Osteoblast (primary cell): ENCODE measurements at places on chromosomes 12 and 14. TPM values are rescaled to one million over a fixed set of nuclear protein-coding genes. Genes with fewer than 3 reads are reported as not detected.

DNA sequence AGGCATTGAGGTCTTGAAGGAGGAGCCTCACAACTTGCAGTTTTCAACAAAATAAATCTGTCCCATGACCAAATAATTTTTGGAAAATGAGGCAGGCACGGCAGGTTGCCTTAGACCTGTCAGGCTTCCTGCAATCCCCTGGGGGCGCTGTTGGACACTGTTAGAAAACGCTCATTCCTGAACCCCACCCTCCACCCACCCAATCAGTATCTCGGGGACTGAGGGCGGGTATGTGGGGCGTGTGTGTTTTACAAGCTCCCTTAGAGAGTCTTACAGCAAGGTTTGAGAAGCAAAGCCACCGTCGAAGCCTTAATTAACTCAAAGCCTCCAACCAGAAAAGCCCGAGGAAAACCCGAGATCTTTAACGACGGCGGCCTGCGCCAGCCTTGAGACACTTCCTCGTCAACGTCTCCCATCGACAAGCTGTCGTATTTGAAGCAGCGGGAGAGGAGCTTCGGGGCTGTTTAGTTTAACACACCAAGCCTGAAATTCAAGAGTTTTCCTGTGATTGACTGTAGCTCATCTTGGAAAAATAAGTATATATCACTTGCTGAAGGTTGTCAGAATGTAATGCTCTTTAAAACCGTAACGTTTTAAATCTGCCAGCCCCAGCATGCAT is 123.0 kb downstream of the GLT1D1 start:
- H3K4me3 ChIP-seq: no peak overlapping the region
- no peaks in the 10 kb centered on the region for H3K27me3 ChIP-seq
- no peaks in the 10 kb centered on the region for H3K36me3 ChIP-seq

Gene INHBE
- 0.88 and 3.3 TPM in 2 replicates for total RNA-seq

DNA sequence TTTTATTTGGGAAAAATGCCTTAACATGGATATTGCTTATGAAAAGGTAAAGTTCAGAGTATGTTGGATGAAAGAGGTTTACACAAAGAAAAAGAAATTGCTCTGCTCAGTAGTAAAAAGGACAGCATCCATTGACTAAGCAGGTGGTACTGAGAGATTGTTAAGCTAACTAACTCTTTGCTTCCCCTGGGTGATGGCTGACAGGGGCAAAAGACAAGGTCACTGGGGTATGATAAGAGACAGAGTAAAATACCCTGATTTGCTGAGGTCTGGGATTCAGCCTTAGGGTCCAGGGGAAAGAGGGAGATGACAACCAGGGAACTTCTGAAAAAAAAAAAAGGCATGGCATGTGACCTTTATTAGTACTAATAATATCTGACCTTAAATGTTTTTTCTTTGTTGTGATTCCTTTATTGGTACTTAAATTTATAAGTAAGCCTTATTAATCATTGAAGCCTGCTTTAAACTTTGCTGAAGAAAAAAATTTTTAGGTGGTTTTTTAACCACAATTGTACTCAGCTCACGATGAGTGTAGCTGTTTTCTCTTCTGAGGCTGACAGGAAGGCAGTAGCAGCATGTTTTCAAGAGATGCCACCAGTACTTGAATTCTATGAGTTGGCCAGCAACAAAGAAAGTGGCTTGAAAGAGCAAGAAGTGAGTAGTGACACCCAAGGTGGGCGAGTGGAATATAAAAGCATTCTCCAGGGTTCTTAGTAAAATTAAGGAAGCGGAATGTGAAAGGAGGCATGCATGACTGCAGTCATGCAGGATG is 43.7 kb upstream of the KITLG start:
- peaks cover 16% of the 10 kb centered on the region for H3K4me1 ChIP-seq
- no peak overlapping the region for H3K27ac ChIP-seq
- H3K36me3 ChIP-seq: no peaks in the 10 kb centered on the region

GRCh38 chr12:104630230-104630670 is 173.5 kb downstream of the CHST11 start:
- no peaks in the 10 kb centered on the region for H3K27me3 ChIP-seq
- no peaks in the 10 kb centered on the region for H3K36me3 ChIP-seq
- H3K4me1 ChIP-seq: peaks cover 10% of the 10 kb centered on the region
- no peak overlapping the region for H3K4me3 ChIP-seq

Gene ANKRD9
- total RNA-seq: 13.6 and 15.6 TPM in 2 replicates

Gene KRT78
- not detected in 2 replicates for total RNA-seq

DNA sequence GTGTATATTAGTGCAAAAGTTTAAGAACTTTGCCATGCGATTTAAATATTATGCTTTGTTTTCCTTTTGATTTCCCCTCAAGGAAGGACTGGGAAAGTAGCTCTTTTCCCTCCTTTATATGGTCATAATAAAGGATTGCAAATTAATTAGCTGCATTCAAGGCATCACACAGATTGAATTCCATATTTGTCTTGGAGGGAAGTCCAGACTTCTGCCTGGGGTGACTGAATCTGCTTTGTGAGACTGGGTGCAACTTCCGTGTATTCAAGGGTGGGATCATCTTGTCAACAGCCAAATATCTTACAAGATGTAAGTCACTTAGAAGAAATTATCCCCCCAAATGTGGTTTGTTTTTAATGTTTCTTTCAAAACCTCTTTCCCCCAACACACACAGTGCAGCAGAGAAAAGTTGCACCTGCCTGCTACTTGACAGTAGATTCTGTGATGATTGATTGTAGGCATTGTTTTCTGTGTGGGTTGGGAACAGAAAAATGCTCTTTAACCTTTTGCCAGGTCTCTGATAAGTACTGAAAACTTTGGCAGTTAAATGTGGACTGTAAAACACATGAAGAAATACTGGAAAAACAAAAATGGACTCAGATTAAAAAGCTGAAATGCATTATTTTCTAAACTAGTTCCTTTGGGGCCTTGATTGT is 28.4 kb downstream of the STK38L start:
- no peaks in the 10 kb centered on the region for H3K27me3 ChIP-seq
- no peak overlapping the region for H3K4me3 ChIP-seq
- no peak for DNase-seq
- peaks cover 11% of the 10 kb centered on the region for H3K4me1 ChIP-seq
- no peaks in the 10 kb centered on the region for H3K36me3 ChIP-seq

DNA sequence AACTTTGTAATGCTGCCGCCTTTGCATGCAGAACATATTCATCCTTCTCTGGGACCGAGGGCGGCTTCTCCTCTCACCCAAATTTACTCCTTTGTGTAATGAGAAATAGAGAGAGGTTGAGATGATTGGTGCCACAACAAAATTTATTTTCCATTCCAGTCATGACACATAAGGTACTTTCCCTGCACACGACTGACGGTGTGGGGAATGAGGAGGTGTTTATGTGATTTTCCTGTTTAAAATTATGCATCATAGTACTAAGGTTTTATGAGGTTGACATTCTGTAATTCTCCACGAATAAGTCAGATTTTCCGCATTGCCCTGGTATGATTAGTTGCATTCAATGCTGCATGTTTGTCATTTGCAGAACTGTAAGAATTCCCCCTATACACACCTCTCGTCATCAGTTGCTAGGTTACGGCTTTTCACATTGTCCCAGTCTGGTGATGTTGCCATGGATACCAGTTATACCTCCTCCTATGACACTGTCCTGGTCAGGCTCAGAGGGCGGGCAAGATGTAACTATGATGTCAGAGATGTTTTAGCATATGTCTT is 23.1 kb downstream of the BICDL1 start:
- peaks cover 5% of the 10 kb centered on the region for H3K27me3 ChIP-seq
- DNase-seq: no peak
- H3K36me3 ChIP-seq: no peaks in the 10 kb centered on the region
- H3K27ac ChIP-seq: no peak overlapping the region

GRCh38 chr12:115485503-115485902 is 792.0 kb downstream of the MED13L start:
- H3K4me1 ChIP-seq: no peaks in the 10 kb centered on the region
- no peaks in the 10 kb centered on the region for H3K36me3 ChIP-seq
- H3K27me3 ChIP-seq: no peaks in the 10 kb centered on the region
- no peak overlapping the region for H3K4me3 ChIP-seq

GRCh38 chr14:84129941-84130340 is 1400.0 kb upstream of the FLRT2 start:
- no peaks in the 10 kb centered on the region for H3K36me3 ChIP-seq
- H3K4me1 ChIP-seq: no peaks in the 10 kb centered on the region
- H3K4me3 ChIP-seq: no peak overlapping the region
- no peaks in the 10 kb centered on the region for H3K27me3 ChIP-seq
- DNase-seq: no peak

Gene TMEM132D
- not detected in 2 replicates for total RNA-seq

DNA sequence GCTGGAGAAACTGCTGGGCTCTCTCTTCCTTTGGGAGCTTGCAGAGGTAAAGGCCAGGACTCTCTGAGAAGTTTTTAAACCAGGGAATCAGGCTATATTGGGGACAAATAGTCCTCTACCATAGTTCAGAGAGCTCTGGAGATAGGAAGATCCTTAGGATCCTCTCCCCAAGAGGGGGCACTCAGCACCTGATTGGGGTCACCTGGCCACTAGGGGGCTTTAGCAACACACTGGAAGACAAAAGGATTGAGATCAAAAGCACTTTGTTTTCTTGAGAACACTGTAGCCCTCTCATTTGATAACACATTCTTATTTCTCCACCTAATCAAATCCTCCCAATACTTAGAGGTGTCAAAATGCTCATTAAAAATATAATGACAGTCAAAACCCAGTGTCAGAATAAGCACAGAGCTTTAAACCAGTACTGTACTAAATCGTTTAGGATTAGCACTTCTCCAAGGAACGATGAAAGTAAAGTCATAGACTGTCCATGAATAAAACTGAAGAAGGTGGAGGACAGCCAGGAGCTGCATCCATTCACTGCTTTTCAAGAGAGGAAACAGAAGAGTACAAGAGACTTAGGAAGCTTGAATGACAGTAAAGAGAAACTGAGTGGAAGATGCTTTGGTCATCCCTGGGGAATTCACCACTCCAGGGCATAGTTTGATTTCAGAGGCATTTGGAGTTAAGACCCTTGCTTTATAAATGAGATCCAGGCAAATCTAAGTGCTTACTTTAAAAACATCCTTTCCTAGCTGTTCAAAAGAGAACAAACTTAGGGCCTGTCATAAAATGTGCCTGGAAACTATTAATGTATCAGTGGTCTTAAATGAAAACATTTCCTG is 26.5 kb downstream of the BMP4 start:
- DNase-seq: no peak
- peaks cover 6% of the 10 kb centered on the region for H3K4me1 ChIP-seq
- no peak overlapping the region for H3K4me3 ChIP-seq

Gene LGR5
- total RNA-seq: under 0.01 TPM in 1 of 2 replicates, not detected in the other

Gene TOX4
- 37.6 and 46.3 TPM in 2 replicates for total RNA-seq

Gene FGF6
- not detected in 2 replicates for total RNA-seq

- H3K36me3 ChIP-seq: no peaks in the 10 kb centered on the region
- peak; percentile 84 for DNase-seq
- no peak overlapping the region for H3K27ac ChIP-seq
- no peaks in the 10 kb centered on the region for H3K27me3 ChIP-seq
Measured at GRCh38 chr12:3641428-3642018, 111.4 kb downstream of the CRACR2A start.

GRCh38 chr12:40587421-40587820 is 104.8 kb upstream of the CNTN1 start:
- no peaks in the 10 kb centered on the region for H3K27me3 ChIP-seq
- H3K4me1 ChIP-seq: no peaks in the 10 kb centered on the region
- no peak overlapping the region for H3K27ac ChIP-seq
- H3K36me3 ChIP-seq: no peaks in the 10 kb centered on the region

DNA sequence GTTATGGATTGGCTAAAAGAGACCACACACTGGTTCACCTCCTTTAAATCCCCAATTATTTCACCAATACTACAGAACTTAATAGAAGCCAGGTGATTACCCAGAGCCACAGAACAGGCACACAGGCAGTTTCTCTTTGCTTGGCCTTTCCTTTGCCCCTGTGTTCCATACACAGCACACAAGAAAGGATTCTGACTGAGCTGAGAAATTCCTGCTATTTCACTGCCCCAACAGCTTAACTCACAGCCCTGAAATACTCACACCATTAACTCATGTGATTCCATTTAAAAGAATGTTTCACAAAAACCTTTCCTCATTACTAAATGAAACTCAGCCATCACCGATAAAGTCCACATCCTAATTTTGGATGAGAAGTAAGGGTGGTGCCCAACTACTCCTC is 133.6 kb downstream of the MED13L start:
- H3K36me3 ChIP-seq: no peaks in the 10 kb centered on the region
- peak overlapping the region; percentile 38 for H3K4me3 ChIP-seq
- peaks cover 52% of the 10 kb centered on the region for H3K4me1 ChIP-seq
- DNase-seq: no peak

- no peak overlapping the region for H3K4me3 ChIP-seq
- H3K27ac ChIP-seq: no peak overlapping the region
- H3K36me3 ChIP-seq: no peaks in the 10 kb centered on the region
- H3K27me3 ChIP-seq: peaks cover 11% of the 10 kb centered on the region
Measured at GRCh38 chr12:110937104-110937641, 16.8 kb upstream of the MYL2 start.

DNA sequence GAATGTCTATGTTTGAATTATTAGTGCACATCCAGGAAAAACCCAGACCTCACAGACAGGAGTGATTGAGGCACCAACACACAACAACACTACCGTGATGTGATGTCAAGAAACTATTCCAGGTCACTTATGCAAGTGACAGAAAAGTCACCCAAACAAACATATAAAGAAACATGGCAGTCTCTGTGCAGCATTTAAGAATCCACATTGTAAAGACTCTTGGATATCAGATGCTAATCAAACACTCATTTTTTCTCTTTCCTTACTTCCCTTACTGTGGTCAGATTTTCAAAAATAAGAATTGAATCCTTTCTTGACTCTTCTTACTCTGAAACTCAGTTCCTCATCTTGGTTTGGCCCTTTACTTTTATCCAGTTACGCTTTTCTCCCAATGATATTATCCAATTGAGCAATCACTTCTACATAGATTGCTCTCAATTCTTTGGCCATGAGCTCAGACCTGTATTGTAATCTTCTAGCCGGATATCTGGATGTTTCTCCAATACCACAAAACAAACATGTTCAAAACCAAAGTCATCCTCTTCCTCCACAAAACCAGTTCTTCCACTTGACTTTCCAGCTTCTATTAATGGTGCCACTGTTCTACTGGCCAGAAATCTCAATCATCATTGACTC is 115.4 kb downstream of the DUSP6 start:
- H3K27me3 ChIP-seq: no peaks in the 10 kb centered on the region
- H3K4me3 ChIP-seq: no peak overlapping the region
- peaks cover 18% of the 10 kb centered on the region for H3K4me1 ChIP-seq
- H3K27ac ChIP-seq: peak overlapping the region; percentile 61
- no peaks in the 10 kb centered on the region for H3K36me3 ChIP-seq
- peak; percentile 35 for DNase-seq

- DNase-seq: no peak
- no peak overlapping the region for H3K27ac ChIP-seq
- H3K27me3 ChIP-seq: no peaks in the 10 kb centered on the region
- no peaks in the 10 kb centered on the region for H3K36me3 ChIP-seq
Measured at GRCh38 chr14:36477266-36477665, 42.8 kb downstream of the NKX2-1 start.

- H3K4me3 ChIP-seq: no peak overlapping the region
- no peaks in the 10 kb centered on the region for H3K4me1 ChIP-seq
- no peaks in the 10 kb centered on the region for H3K36me3 ChIP-seq
- DNase-seq: no peak
Measured at GRCh38 chr12:40376533-40377267, 151.9 kb downstream of the LRRK2 start.

DNA sequence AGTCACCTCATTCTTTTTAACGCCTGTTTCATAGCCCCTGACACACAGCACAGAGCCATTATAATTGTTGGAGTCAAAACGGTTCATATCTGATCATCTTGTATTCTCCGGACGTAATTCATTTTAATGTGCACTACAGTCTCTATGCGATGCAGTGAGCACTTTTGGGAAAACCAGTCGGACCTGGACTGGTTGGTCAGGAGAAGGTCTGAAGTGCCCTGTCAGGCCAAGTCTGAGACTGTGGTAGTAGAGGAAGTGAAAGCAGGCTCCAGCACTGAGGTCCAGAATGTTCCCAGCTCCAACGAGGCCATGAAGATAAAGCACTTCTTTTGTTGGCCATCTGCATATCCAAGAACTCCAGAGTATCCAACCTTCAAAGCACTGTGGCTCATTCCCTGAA is 117.1 kb upstream of the NCOR2 start:
- H3K36me3 ChIP-seq: no peaks in the 10 kb centered on the region
- peak overlapping the region; percentile 59 for H3K4me3 ChIP-seq
- peaks cover 48% of the 10 kb centered on the region for H3K4me1 ChIP-seq
- H3K27ac ChIP-seq: peak overlapping the region; percentile 66
